Gastroesophageal sphincter (tissue), 4 donors: ENCODE measurements at places on chromosomes 12 and 14. TPM values are rescaled to one million over a fixed set of nuclear protein-coding genes. Genes with fewer than 3 reads are reported as not detected.

GRCh38 chr12:69694123-69694522 lies 5.0 kb downstream of the BEST3 start:
- H3K36me3 ChIP-seq: no peaks in the 10 kb centered on the region
- no peak overlapping the region for H3K27ac ChIP-seq
- no peaks in the 10 kb centered on the region for H3K27me3 ChIP-seq
- no peak for ATAC-seq
- no peak overlapping the region for H3K4me3 ChIP-seq

DNA sequence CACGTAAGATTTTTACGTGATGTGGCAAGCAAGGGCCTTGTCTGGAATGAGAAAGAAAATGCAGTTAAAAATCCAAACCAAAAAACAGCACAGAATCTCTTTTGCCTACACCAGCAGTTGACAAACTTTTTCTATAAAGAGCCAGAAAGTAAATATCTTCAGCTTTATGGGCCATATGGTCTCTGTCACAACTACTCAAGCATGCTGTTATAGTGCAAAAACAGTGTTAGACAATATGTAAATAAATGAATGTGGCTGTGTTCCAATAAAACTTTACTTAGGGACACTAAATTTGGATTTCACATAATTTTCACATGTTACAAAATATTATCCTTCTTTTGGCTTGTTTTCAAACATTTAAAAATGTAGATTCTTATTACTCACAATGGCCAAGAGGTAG lies 6.2 kb upstream of the ELK3 start:
- no peaks in the 10 kb centered on the region for H3K36me3 ChIP-seq
- no peaks in the 10 kb centered on the region for H3K27me3 ChIP-seq
- ATAC-seq: no peak

DNA sequence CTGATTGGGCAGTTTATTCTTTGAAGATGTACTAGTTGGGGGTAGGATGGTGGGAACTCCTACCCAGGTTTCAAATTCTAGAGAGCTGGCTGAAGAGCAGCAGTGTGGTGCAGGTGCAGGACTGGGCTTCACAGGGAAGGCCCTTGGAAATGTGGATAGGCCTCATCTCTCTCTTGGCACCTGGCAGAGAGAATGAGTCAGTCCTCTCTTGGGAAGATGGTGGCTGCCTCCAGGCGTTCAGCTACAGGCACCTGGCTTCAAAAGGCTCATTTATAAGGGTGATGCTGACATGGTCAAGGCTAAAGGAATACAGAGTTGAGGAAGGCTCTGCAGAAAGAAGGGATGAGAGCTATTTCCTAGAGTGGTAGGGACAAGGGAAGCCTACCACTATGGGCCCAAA lies 179.7 kb upstream of the VASH1 start:
- H3K27ac ChIP-seq: no peak overlapping the region
- no peak overlapping the region for H3K4me3 ChIP-seq
- no peaks in the 10 kb centered on the region for H3K36me3 ChIP-seq
- no peaks in the 10 kb centered on the region for H3K4me1 ChIP-seq
- H3K27me3 ChIP-seq: peaks cover 14% of the 10 kb centered on the region

Gene LRP1-AS
- total RNA-seq: not detected

GRCh38 chr12:92193063-92193462 lies 47.4 kb upstream of the BTG1 start:
- no peaks in the 10 kb centered on the region for H3K36me3 ChIP-seq
- H3K27me3 ChIP-seq: no peaks in the 10 kb centered on the region
- no peak overlapping the region for H3K4me3 ChIP-seq
- no peak overlapping the region for H3K27ac ChIP-seq

Gene CCND2
- total RNA-seq: 143 TPM

DNA sequence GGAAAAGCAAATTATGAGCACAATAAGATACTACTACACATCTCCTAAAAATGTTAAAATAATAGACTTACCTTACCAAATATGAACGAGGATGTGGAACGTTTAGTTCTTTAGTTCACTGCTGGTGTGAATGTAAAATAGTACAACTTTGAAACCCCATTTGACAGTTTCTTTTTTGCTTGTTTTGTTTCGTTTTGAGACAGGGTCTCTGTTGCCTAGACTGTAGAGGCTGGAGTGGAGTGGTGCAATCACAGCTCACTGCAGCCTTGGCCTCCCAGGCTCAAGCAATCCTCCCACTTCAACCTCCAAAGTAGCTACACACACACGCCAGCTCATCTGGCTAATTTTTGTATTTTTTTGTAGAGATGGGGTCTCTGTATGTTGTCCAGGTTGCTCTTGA lies 136.4 kb upstream of the FAR2 start:
- H3K27ac ChIP-seq: no peak overlapping the region
- no peaks in the 10 kb centered on the region for H3K36me3 ChIP-seq
- no peak overlapping the region for H3K4me3 ChIP-seq
- no peaks in the 10 kb centered on the region for H3K4me1 ChIP-seq
- no peak for ATAC-seq

DNA sequence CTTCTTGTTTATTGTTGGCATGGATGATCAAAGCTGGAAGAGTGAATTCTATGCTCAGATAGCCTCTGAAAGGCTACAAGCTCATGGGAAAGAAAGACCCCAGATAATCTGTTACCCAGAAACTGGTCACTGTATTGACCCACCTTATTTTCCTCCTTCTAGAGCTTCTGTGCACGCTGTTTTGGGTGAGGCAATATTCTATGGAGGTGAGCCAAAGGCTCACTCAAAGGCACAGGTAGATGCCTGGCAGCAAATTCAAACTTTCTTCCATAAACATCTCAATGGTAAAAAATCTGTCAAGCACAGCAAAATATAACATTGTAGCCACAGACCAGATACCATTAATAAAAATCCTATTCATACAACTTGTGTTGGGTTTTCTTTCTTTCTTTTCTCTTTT lies 7.2 kb downstream of the ACOT6 start:
- H3K36me3 ChIP-seq: no peaks in the 10 kb centered on the region
- H3K27ac ChIP-seq: no peak overlapping the region
- no peaks in the 10 kb centered on the region for H3K4me1 ChIP-seq
- H3K4me3 ChIP-seq: no peak overlapping the region
- ATAC-seq: no peak
- no peaks in the 10 kb centered on the region for H3K27me3 ChIP-seq

Gene KRT71
- not detected for total RNA-seq
